Body of pancreas (tissue), 4 donors: ENCODE measurements at places on chromosomes 4 and X.

DNA sequence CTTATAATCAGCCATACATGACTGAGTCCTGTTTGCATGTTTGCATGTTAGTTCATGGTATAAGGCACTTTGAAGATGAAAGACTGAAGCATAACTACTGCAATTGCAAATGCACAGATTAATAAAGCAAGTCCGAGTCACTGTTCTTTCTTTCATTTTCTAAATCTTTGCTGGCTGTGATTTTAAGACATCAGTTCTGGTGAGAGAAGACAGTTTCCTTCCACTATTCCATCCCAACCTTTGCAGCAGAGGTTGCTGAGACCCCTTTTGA is 28.3 kb downstream of the RASL11B start:
- DNase-seq = no peak
- H3K36me3 ChIP-seq = no peaks in the 10 kb centered on the region
- H3K4me3 ChIP-seq = no peak overlapping the region
- H3K4me1 ChIP-seq = no peaks in the 10 kb centered on the region

GRCh38 chrX:39815631-39816030 is 282.1 kb downstream of the BCOR start:
- H3K27ac ChIP-seq = no peak overlapping the region
- peaks cover 24% of the 10 kb centered on the region for H3K4me1 ChIP-seq
- H3K36me3 ChIP-seq = no peaks in the 10 kb centered on the region
- no peak overlapping the region for H3K4me3 ChIP-seq
- no peak for DNase-seq

DNA sequence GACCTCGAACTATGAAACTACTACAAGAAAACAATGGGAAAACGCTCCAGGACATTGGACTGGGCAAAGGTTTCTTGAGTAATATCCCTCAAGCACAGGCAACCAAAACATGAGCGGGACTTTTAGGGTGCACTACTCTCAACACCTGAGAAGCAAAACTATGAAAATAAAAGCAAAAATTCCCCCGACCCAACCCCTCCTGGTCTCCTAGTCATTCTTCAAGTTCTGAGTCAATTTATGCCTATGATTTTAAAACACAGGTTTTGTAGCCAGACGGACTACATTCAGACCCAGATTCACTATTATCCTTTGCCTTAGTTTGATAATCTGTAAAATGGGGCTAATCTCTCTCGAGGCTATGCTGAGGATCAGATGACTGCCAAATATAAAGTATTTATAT is 97.0 kb downstream of the SOWAHB start:
- no peaks in the 10 kb centered on the region for H3K36me3 ChIP-seq
- DNase-seq = no peak
- no peak overlapping the region for H3K4me3 ChIP-seq

DNA sequence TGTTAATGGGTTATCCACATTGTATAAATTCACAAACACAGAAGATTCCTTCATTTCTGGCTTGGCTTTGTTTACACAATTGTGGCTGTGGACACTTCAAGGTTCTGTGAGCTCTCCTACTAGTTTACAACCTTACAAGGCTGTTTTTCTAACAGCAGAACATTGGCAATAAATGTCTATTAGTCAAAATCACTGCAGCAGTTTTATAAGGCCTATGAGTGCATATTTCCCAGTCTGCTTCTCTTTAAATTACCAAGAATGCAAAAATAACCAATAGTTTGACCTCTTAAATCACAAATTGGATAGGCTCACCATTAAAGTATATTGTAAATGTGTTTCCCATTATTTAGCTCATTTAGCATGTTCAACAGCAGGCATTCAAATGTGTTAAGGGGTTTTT is 239.2 kb downstream of the DKK2 start:
- no peak overlapping the region for H3K4me3 ChIP-seq
- no peaks in the 10 kb centered on the region for H3K4me1 ChIP-seq
- no peaks in the 10 kb centered on the region for H3K36me3 ChIP-seq
- no peak for DNase-seq
- no peak overlapping the region for H3K27ac ChIP-seq

DNA sequence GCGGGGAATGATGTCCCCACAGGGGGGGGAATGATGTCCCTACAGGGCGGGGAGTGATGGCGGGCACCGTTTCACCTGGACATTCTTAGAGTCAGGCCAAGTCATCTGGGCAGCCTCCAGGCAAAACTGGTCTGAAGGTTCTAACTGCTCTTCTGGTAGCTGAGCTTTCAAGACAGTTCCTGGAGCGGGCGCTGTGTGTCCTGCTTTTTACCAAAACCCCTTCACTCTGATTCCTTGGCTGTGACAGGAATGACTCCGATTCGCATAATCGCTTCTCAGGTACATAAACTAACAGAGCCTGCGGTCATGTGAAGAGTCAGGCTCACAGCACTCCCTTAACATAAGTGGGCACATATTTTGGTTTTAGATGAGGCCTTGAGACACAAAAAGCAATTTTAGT is 836.0 kb downstream of the TRIML1 start:
- H3K4me1 ChIP-seq = no peaks in the 10 kb centered on the region
- no peaks in the 10 kb centered on the region for H3K36me3 ChIP-seq
- no peak overlapping the region for H3K27ac ChIP-seq
- DNase-seq = no peak
- H3K27me3 ChIP-seq = no peaks in the 10 kb centered on the region
